ENCODE measurements at places on chromosomes 12 and 14.

GRCh38 chr14:99523704-99524055, 42.5 kb downstream of the CCNK start:
- no peak for DNase-seq

DNA sequence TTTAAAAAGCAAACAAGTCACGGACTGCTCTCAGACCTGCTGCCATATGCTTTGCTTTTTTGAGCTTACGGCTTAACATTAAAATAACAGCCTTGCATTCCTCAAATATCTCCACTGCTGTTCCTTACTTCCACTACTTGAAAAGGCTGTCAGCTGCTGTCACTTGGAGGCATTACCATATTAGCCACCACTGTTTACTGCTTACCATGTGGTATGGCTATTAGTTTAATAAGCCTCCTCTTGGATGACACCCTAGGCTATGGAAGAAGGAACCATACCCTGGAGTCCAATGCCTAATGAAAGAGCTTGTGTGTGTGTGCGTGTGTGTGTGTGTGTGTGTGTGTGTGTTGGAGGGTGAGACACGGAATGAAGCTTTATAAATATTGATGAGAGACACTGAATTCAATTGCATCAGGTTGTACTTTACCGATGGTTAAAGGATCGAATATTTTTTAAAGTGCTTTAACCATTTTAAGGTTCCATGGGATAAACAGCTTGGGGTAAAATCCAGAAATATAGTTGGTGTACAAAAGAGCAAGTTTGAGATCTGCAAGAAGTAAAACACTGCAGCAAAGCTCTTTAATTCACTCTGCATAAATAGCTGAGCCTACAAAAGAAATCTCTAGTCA, 174.5 kb downstream of the TTC7B start:
- DNase-seq, result no peak

DNA sequence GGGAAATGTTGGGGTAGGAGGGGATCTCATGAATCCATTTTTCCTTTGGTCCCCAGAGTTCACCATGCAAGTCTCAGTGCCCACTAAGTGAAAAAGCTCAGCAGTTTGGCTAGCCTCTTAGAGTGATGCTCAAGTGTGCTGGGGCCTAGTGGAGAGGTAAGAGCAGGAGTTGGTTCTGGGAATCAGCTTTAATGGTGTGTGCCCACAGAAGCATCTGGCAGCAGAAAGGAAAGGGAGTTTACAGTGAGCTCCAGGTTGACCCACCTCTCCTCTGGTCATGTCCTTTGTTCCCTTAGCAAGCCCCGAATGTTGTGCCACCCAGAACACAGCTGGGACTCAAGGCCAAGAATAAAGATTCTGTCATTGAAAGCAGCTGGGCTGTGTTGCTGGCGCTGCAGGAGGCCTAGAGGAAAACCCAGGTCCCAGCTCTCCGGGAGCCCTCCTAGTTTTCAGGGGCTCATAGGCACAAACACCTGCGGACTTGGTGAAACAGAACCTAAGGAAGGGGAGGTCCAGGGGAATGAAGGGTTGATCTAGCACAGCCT, 320.8 kb downstream of the ZFP36L1 start:
- no peak for DNase-seq

GRCh38 chr12:130932061-130932930, 21.4 kb upstream of the ADGRD1 start:
- DNase-seq, result no peak

- DNase-seq, result no peak
Measured at GRCh38 chr12:27330846-27331245, 1.8 kb upstream of the BMAL2 start.

DNA sequence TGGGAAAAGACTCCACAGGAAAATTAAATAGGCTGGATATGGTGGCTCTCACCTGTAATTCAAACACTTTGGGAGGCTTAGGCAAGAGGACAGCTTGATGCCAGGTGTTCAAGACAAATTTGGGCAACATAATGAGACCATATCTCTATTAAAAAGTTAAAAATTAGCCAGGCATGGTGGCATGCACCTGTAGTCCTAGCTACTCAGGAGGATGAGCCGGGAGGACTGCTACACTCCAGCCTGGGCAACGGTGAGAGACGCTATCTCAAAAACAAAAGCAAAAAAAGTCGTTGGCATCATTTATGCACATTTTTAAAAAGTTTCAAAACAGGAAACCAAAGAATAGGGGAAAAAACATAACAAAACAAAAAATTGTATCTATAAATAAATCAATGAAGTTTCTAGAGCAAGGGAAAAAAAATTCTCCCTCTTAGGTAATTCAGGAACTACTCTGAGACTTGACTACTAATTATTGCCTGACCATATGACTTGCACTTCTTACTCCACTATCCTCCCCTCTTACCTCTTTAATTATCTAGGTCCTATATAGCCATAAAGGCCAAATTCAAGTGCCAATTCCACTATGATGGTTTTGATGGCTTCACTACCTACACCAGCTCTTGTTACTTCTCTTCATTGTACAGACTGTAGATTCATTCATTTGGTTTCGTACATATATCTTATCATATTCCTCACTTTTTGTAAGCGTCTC, 1.6 kb downstream of the METTL3 start:
- DNase-seq, result no peak
